RPMI8226 (cell line): ENCODE measurements at places on chromosomes 12 and 14.
A peak's percentile ranks its signal among the peaks of the same experiment; 100 is the strongest.

- DNase-seq = no peak
Measured at GRCh38 chr14:39558525-39558924, 126.3 kb upstream of the FBXO33 start.

DNA sequence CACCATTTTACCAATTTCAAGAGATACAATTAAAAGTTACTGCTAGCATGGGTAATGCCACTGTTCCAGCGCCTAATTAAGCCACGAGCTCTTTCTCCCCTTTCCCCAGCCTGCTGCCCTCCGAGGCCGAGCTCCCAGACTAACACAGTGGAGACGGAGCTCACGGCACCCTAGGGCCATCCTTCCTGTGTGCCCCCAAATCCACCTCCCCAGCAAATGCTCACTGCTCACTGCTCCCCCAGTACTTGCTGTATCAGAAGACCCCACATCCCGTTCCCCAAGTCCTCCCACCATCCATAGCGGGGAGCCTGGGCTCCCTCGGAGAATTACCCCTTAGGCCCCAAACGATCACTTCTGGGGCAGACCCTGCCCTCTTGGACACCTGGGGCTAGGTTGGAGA is 42.7 kb downstream of the SLC6A12 start:
- DNase-seq = no peak

GRCh38 chr12:98123021-98123461 is 392.3 kb upstream of the TMPO start:
- DNase-seq = no peak

- peak; percentile 14 for DNase-seq
Measured at GRCh38 chr12:4037747-4038312, 164.6 kb upstream of the PARP11 start.

GRCh38 chr12:118424884-118425283 is 48.5 kb downstream of the SUDS3 start:
- DNase-seq = no peak

DNA sequence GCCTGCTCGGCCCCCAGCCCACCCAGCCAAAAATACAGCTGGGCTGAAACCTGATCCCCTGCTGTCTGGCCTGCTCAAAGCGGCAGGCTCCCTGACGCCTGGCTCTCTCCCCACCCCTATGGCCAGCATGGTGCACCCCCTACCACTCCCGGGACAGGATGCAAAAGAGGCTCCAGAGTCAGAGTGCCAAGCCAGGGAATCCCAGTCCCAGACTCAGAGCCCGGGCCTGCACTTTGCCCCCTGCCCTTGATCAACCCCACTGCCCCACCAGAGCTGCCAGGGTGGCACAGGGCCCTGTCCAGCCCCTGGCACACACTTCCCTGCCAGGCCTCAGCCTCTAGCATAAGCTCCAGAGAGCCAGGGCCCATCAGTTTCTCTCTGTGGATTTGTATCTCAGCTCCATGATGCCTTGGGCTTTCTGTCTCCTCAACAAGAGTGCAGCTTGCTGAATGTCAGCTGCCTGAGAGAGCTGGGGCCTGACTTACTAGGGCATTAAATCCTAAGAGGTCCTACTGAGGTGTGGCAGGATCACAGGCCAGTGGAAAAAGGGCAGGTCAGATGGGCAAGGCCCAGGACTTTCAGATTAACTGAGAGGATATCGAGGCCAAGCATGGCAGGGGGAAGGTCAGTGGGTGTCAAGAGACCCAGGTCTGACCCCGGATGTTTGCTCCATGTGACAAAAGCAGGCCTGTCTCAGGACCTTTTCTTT is 13.9 kb downstream of the ACVRL1 start:
- DNase-seq = no peak

DNA sequence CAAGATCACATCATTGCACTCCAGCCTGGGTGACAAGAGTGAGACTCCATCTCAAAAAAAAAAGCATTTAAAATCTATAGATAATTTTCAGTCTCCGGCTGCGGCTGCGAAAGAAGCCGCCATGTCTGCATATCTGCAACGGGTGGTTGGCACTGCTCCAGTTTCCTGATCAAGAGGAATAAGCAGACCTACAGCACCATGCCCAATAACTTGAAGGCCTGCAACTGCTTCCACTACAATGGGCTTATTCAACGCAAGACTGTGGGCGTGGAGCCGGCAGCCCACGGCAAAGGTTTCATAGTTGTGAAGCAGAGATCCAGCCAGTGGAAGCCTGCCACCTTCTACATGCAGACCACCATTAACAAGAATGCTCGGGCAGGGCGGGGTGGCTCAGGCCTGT is 30.6 kb upstream of the EID3 start:
- DNase-seq = no peak

DNA sequence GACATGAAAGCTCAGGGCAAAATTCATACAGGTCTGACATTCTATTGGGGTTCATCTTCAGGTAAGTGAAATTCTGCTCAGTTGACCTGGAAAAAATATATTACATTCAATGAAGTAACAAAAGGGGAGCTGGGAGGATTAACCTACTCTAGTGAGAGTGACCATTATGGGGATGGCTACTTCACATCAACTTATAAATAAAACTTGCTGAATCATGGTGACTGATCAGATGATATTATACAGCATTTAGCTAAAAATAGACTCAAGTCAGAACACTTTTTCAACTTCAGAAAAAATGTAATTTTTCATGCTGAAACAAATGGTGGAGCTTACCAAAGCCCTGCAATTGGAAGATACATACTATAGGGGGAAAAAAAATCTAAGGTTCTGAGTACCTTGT is 800.2 kb downstream of the FSCB start:
- DNase-seq = no peak

DNA sequence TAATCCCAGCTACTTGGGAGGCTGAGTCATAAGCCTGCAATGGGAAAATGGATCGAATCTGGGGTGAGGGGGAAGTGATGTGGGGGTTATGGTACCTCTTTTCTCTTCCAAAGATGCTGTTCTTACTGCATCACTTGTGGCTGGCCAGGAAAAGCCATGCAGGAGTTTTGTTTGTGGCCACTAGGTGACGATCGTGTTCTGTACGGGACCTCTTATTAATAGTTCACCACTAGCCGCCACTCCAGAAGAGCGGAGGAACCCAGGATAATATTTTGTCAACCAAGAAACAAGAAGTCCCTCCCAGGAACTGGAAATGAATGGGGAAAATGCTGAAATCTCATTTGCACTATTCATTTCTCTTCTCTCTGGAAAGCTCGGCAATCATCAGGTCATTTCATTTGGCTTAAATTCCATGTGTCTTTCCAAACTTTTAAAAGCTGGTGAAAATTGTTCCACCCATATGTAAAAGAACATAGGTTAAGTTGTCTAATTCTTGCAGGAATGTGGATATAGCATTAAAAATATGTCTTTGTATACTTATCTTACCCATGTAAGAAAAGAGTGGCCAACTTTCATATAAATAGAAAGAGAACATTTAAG is 8.9 kb downstream of the GPR65 start:
- DNase-seq = peak; percentile 46

GRCh38 chr12:124739953-124740561 is 123.6 kb downstream of the SCARB1 start:
- DNase-seq = no peak

DNA sequence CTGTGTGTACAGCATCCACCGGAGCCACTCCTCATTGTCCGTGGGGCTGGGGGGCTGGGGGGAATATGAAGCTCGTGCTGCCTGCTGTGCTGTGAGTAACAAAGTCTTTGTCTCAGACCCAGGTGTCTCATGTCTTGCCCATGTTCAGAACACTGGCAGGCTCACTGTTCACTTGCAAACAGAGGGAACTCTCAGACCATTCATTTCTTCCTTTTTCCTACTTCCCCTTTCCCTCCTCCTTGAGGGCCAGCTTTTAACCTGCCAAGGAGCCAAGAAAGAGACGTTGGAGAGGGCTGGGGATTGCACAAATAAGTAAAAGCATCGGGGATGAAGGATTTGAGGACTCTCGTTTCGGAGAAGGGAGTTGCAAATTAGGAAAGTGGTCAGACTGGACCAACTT is 21.6 kb downstream of the GPR132 start:
- no peak for DNase-seq

DNA sequence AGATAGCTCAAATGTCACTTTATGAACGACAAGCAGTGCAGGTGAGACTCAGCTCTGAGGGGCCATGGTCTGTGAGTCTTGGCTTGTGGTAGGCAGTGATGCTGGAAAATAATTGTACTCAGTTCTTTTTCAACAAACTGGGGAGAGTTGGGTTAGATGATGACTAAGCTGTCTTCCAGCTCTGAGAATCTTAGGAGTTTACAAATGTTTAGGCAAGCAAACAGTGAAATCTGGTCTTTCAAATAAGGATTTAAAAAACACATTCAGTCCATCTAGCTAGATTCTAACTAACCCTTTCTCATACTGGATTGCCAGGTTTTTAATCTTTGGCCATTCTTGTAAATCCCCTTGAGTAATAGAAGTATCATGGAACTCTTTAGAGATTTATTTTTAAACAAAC is 3.4 kb downstream of the PHC1 start:
- DNase-seq = no peak
